ENCODE measurements at places on chromosomes 7 and 10. TPM values are rescaled to one million over a fixed set of nuclear protein-coding genes. Genes with fewer than 3 reads are reported as not detected.
A peak's percentile ranks its signal among the peaks of the same experiment; 100 is the strongest.

- no peak for DNase-seq
Measured at GRCh38 chr10:114658175-114658574, at the start of gene ABLIM1. Gene ABLIM1, minus strand, starts transcription at chr10:114658275. Its CDS starts 75 bp downstream, at chr10:114658200.

- no peak for DNase-seq
Measured at GRCh38 chr10:49663596-49663995, 15.9 kb upstream of the C10orf53 start.

DNA sequence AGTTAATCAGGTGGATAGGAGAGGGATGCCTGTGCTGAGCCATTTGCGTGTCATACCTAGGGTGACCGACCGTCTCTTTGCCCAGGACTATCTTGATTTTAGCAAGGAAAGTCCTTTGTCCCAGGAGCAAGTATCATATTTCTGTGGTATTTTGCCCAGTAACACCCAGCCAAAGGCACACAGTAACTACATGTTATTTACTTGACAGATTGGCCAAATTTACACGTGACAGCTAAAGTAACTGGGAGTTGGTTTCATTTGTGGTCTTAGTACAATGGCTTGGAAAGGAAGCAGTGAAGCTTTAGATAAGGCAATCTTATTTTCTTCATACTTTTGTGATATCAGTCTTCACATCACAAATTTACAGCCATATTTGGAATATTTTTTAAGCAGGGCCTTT is 142.1 kb downstream of the JCAD start:
- no peak for DNase-seq

- DNase-seq, result no peak
Measured at GRCh38 chr10:5616046-5616445, 50.3 kb downstream of the ASB13 start.

GRCh38 chr7:49773936-49774458 is 559 bp downstream of the VWC2 start:
- peak; percentile 50 for DNase-seq

- no peak for DNase-seq
Measured at GRCh38 chr7:36438211-36438610, 48.5 kb downstream of the ANLN start.

GRCh38 chr10:113945075-113945686 is 90.7 kb downstream of the NHLRC2 start:
- no peak for DNase-seq

- DNase-seq, result no peak
Measured at GRCh38 chr7:137900137-137900536, 53.4 kb upstream of the DGKI start.

DNA sequence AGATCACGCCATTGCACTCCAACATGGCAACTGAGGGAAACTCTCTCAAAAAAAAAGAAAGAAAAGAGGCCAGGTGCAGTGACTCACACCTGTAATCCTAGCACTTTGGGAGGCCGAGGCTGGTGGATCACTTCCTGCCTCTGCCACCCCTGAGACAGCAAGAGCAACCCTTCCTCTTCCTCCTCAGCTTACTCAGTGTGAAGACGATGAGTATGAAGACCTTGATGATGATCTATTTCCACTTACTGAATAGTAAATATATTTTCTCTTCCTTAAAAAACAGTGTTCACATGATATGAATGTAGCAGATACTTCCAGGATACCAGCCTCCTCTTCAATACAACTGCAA is 2.1 kb upstream of the ZKSCAN1 start:
- no peak for DNase-seq

GRCh38 chr7:78543976-78544375 is 745.4 kb downstream of the PHTF2 start:
- no peak for DNase-seq

- DNase-seq, result no peak
Measured at GRCh38 chr7:94311515-94311914, 83.2 kb upstream of the COL1A2 start.

DNA sequence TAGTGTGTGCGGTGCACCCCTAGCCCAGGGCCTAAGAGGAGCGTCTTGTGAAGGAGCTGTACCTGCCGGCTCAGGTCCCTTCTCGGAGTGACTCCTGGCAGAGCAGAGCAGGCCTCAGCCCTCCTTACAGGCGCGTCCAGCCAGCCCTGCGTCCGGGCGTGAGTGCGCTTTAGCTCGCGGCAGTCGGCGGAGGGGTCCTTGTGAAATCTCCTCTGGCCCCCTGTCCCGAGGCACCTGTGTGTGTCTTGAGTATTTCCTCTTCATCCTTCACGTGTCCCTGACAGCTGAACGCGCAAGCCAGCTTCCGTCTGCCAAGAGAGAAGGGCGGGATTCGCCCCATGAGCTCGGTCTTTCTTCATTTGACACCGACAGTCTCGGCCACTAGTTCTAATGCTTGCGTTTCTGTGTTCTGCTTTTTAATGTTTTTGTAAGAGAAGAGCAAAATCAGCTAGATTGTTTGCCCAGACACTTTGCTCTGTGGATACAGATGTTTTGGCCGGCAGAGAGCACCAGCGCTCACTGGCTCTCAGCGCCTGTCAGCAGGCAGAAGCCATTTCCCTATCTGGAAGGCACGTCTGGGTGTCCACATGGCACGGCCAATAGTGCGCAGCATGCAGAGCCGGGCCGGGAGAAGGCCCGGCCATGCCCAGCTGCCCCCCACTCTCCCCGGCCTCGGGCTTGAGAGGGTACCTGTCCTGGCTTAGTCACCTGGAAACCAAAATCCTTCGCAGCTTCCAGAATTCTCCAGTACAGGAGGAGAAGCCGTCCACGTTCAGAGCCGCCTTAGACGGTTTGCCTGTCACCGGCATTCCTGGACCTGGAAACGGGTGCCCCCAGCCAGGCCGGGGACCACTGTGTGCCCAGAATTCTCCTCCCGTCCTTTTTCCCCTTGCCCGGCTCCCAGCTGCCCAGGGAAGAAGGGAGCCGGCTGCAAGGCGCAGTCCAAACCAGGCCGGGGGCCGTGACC is 7.0 kb downstream of the GET4 start:
- DNase-seq, result peak; percentile 55

Gene FBH1
- 83.0 TPM for total RNA-seq

Gene CLCN1
- 0.08 TPM for total RNA-seq

All from Right ventricle myocardium superior (tissue), 1 donor.